ENCODE measurements at places on chromosomes 2 and 18.

GRCh38 chr2:161406316-161406715 is 9.8 kb upstream of the TBR1 start:
- no peak for DNase-seq

- no peak for DNase-seq
Observed at GRCh38 chr18:39441648-39442047, 1876.0 kb upstream of the CELF4 start.

GRCh38 chr18:8368512-8369217 is 240.6 kb upstream of the RAB12 start:
- DNase-seq: no peak

DNA sequence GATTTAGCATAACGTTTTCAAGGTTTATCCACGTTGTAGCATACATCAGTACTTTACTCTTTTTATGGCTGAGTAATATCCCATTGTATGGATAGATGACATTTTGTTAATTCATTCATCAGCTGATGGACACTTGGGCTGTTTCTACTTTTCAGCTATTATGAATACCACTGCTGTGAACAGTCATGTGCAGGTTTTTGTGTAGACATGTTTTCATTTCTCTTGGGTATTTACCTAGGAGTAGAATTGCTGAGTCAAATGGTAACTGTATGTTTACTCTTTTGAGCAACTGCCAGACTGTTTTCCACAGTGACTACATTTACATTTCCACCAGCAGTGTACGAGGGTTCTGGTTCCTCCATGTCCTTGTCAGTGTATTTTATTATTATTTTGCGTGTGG is 33.9 kb downstream of the COX7A2L start:
- DNase-seq: no peak

GRCh38 chr2:65604246-65604645 is 171.8 kb upstream of the SPRED2 start:
- DNase-seq: no peak

DNA sequence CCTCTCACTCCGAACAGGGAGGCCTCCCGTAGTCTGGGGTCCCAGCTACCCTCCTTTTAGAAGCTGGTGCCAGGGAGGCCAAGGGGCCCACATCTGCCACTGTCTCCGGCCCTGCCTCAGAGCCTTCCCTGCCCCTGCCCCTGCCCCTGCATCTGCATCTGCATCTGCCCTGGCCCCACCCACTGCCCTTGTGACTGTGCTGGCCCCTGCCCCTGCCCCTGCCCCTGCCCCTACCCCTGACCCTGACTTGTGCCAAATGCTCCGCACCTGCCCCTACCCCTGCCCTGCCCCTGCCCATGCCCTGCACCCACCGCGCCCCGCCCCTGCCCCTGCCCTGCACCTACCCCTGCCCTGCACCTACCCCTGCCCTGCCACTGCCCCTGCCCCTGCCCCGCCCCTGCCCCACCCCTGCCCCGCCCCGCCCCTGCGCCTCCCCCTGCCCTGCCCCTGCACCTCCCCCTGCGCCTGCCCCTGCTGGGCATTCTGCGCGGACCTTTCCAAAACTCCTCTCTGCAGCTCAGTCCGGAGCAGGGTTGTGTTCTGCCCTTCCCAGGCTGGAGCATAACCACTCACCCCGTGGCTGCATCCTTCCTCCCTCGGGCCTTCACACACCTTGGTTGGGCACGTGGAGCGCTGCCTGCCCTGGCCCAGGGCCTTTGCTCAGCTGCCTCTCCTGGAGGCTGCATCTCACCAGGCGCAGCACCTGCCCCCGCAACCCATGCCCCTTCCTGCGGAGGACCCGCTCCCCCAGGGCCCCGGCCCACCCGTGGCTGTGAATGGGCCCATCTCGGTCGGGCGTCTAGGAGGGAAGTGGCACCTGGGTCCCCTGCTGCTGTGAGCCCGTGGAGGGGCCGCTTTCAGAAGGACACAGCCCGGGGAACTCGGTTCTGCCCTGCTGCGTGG is 5.4 kb downstream of the SNTG2 start:
- no peak for DNase-seq

DNA sequence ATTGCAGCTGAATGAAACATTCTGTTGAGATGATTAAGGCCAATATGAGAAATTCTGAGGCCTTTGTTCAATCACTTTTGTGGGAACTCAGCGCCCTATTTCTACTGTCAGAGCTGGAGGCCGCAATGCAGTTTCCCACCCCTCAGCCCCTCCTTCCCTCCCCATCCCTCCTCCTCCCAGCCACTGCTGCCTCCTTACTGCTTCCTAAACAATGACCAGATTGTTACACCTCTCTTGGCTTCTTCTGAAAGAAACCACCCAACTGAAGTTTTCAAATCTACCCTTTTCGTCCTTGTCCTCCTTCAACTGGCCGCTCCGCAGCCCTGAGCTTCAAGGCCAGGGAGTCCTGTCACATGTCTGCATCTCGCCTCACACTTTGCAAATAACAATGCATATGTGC is 36.7 kb upstream of the MAPK4 start:
- DNase-seq: no peak

DNA sequence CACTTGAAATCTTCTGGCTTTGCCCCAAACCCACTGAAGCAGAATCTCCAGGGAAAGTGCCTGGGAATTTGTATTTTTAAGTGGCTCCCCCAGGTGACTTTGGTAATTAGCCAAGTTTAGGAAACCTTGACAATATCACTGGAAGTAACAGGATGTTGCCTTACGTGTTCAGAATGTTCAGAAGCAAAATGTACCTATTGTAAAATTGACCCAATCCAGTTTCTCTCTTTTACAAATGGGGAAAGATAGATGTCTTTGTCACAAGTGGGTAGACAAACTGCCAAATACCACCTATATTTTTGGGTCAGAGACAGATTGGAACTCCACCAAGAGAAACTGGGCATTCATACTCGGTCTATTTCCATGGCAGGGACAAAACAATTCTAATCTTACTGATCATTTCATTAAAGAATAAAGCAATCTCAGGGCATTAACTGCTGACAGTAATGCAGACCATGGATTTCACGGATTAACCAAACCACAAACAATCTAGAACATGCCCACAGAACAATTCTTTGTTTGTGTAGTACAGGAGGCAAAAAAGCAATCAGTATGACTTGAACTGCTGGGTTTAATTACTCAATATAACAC is 255.8 kb downstream of the ERBB4 start:
- no peak for DNase-seq

DNA sequence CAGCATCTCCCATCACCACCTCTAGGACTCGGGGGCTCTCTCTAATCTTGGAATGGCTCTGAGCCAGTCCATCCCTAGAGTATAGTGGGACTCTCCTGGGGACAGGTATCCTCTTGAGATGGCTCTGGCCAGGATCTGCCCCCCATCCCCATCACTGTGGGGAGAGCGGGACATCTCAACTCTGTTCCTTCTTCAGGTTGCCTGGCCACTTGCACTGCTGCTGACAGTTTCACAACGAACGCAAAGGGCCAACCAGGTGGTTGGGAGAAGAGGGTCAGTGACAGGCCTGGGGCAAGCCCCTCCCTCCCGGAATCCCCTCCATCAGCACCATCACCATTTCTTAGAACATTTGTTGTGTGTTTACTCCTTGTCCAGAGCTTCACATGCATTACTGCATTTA is 62.6 kb downstream of the CIB4 start:
- DNase-seq: no peak

DNA sequence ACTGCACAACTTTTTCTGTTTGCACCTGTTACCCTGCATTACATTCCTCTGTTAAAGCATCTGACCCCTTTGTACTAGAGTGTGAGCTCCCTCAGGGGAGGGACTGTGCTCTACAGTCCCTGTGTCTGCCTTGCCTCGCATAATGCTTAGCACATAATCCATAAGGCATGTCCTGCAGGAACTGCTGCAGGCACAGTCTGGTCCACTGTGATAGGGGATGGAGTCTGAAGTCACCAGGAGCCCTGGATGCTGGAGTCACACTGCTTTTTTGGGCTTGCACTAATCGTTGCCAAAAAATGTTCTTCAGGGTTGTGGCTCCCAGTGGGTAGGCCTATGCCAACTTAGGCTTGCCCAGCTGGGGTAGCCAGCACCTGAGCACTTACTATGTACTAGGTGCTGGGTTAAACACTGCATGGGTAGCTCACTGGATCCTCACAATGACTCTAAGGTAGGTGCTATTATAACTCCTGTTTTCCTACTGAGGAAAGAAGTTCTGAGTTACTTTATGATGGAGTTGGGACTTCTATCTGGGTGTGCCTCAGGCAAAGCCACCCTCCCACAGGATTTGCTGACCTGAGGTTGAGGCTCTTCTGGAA is 33.3 kb downstream of the COPS7B start:
- DNase-seq: no peak

- DNase-seq: no peak
Observed at GRCh38 chr18:45730832-45731575, 7.0 kb downstream of the SLC14A1 start.

DNA sequence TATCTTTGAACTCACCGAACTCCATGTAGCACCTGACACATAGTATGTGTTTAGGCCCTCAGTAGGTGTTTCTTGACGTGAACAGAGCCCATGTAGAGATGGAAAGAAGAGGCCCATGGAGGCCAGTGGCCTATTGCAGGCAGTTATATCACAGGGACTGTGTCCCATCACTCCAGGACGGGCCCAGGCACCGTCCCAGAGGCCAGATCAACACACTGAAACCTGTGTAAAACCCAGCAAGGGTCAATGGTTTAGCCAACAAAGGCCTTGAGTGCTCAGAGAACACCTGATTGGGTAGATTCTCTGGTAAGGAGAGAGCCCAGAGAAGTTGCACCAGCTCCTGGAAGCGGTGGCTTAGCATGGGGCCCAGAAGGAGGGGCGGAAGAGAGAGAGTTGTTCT is 82.8 kb downstream of the INHBB start:
- DNase-seq: no peak

DNA sequence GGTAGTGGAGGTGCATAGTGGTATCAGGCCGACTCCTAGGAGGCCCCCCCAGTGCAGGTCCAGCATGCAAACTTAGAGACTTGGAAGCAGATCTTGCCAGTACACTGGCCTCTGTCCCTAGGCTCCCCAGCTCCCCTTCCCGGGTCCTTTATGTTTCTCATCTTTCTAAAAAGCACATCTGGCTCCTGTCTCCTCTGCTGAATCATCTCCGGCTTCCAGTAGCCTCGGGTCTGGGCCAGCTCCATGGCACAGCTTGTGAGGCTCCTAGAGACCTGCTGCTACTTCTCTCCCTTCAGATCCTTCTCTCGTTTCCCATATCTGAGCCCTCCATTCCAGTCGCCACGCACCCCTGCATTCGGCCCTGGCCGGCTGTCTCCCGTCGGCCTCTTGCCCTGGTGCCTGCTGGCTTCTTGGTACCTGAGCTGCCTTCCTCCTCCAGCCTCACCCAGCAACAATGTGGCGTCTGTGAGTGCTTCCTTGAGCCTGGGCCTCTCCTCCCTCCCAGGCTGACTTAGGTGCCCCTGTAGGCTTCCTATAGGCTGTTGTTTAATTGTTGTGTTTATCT is 6.6 kb downstream of the TRAF3IP1 start:
- DNase-seq: no peak

- DNase-seq: peak; percentile 74
Observed at GRCh38 chr18:35949903-35950627, 22.4 kb upstream of the RMP24 start.

DNA sequence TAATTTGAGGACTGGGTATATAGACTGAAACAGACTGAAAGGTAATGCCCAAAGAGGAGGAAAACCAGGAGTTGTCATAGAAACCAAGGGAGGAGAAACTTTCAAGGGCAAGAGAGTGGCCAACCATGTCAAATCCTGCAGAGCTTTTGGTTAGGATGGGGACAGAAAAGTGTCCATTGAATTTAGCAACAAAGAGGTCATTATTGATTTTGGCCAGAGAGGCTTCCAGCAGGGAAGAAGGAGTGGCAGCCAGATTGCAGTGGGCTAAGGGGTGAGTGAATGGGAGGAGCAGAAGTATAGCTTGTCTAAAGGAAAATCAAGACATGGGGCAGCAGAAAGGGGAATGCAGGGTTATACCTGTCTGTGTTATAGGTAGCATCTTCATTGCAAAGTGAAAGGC is 194.0 kb downstream of the CAMKMT start:
- DNase-seq: no peak

- DNase-seq: no peak
Observed at GRCh38 chr18:11121443-11121849, 27.9 kb downstream of the PIEZO2 start.

GRCh38 chr2:43634604-43635306 is 2.3 kb upstream of the PLEKHH2 start:
- no peak for DNase-seq
